Cardiac fibroblast (primary cell): ENCODE measurements at places on chromosomes 2 and 18.

GRCh38 chr2:208093128-208093527, 31.2 kb downstream of the CRYGD start:
- DNase-seq: no peak

DNA sequence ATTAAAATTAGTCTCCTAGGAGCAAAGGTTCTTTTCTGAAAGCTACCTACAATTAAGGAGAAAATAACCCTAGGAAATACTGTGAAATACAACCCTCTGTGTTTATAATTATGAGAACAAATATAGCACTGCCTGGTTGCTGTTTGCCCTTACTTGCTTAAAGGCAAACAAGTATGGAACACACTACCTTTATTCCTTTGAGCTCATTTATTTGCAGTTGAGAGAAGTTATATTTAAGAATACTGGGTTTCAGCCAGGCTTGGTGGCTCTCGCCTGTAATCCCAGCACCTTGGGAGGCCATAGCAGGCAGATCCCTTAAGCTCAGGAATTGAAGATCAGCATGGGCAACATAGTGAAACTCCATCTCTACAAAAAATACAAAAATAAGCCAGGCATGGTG, 23.1 kb upstream of the IAH1 start:
- no peak for DNase-seq

DNA sequence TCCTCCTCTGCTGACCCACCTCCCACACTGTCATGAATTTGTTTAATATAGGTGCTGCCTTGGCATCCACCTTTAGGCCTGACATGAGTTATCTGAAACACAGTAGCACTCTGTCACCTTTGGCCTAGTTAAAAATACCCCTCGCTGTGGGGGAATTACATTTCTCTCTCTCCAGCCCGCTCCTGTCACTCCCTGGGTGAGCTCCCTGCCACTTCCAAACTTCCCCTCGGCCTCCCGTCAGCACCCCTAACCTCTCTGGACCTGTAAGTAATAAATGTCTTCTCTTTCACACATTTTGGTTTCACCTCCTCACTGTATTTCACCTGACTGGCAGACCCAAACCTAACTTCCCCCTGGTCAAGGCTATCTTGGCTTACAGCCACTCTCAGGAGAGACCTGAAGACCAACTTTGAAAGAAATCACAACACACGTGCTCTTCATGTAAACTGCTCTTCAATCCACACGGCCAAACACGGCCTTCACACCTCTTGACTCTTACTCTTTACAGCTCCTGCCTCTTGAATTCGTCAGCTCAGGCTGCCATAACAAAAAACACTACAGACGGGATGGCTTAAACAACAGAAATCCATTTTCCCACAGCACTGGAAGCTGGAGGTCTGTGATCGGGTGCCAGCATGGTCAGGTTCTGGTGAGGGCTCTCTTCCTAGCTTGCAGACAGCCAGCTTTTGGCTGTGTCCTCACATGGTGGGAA, 28.3 kb downstream of the REEP1 start:
- no peak for DNase-seq

GRCh38 chr2:239276851-239277250, 124.0 kb downstream of the HDAC4 start:
- DNase-seq: no peak

DNA sequence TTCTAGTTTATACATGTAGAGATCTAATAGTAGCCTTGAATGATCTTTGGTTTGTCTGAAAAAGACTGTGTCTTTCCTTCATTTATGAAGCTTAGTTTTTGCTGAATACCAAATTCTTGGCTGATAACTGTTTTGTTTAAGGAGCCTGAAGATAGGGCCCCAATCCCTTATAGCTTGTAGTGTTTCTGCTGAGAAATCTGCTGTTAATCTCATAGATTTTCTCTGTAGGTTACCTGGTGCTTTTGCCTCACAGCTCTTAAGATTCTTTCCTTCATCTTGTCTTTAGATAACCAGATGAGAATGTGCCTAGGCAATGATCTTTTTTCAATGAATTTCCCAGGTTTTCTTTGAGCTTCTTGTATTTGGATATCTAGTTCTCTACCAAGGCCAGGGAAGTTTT, 562.1 kb downstream of the XIRP2 start:
- no peak for DNase-seq

- no peak for DNase-seq
Observed at GRCh38 chr2:216601632-216602409, 31.4 kb upstream of the IGFBP2 start.

DNA sequence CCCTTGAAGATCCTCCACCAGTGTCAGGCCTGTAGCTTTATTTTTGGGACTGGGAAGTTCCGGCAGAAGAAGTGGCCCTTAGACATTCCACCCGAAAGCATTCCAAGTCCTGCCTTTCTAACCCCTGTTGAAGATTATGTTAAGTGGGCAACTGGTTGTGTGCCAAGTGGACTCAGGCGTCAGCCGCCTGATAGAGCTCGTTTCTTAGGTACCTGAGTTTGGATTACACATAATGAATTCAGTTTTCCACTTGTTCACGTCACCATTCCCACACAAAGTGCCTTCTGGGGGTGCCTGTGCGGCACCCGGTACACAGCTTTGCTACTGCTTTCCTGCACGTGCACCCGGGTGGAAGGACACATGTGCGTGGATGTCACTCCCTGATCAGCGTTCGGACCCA, 156.5 kb downstream of the PTGR3 start:
- no peak for DNase-seq

- no peak for DNase-seq
Observed at GRCh38 chr2:160085662-160086061, 23.2 kb upstream of the PLA2R1 start.

DNA sequence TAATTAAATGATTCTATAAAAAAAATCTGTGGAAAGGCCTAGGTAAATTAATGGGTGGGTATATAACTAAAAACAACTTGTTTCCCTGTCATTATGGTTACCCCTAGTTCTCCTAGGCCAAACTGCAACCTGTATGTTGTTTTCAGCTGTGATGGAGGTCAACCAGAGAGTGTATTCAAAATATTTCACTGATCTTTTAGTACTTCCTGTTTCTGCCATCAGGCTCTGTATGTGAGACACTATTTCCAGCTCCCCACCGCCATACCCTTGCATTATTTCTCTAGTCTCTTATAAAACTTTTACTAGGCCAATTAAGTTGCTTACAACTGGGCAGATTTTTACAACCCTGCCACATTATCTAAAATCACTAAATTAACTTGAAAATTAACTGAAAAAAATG, 21.0 kb upstream of the CDKL4 start:
- DNase-seq: no peak

GRCh38 chr2:45018023-45018422, 8.8 kb upstream of the SIX2 start:
- no peak for DNase-seq

DNA sequence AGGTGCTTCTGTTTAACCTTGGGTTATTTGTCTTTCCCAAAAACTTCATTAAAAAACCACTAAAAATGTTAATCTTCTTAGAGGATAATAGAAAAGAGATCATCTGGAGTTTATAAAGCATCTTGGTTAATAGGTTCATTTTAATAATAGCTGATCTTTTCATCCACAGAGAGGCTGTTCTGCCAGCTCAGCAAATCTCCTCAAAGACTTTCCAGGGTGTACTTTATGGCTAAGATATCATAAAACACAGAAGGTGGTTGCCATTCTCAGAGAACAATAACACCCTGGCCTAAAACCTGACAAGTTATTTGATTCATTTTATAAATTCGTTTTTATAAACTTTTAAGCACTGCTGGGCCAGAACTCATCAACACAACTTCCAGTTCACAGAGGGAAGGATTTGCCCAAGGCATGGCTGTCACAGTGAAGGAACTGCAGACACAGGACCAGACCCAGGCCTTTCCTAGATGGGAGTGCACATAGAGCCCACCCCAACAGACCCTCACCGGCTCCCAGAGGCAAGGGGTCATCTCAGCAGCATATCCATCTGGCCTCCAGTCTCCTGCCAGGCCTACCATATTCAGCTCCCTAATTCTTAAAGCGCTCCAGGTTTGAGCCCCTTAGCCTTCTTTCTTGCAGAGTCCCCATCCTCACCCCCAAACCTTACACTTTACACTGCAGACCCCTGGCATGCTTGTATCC, 203.4 kb upstream of the RAB6C start:
- no peak for DNase-seq
